CD4-positive, alpha-beta T cell (primary cell): ENCODE measurements at places on chromosomes 13 and 19.

DNA sequence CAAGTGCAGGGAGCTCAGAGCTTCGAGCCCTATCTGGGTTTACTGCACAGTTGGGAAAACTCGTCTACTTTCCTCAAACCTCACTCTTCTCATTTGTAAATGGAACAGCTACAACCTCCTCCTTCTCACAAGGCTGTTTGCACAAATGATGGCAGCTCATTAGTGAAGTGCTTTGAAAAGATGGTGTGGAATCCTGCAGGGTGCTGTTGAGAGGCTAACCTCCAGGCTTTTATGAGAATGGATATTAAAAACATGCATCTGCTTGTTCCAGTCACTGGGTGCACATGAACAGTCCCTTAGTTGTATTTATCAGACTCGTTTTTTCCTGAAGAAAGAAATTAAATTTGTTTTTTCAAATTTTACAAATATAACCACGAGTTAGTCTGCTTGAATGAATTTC is 36.6 kb downstream of the PCDH8 start:
- DNase-seq: no peak

DNA sequence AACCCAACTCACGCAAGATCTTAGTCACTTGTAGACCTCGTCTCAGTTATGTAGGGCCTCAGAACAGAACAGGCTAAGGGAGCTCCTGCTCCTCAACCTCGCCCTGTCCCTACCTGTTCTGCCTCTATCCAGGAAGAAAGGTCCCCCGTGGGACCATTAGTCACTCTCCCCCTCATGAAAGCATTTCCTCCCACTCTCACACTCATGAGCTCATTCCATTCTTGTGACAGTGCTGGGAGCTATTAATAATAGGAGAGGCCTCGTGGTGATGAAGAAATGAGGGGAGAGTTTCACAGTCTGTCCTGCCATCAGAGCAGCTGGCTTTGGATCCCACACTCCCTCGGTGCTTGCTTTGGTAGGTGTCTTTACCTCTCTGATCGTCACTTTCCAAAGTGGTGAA is 10.2 kb downstream of the PPP2R1A start:
- no peak for DNase-seq

DNA sequence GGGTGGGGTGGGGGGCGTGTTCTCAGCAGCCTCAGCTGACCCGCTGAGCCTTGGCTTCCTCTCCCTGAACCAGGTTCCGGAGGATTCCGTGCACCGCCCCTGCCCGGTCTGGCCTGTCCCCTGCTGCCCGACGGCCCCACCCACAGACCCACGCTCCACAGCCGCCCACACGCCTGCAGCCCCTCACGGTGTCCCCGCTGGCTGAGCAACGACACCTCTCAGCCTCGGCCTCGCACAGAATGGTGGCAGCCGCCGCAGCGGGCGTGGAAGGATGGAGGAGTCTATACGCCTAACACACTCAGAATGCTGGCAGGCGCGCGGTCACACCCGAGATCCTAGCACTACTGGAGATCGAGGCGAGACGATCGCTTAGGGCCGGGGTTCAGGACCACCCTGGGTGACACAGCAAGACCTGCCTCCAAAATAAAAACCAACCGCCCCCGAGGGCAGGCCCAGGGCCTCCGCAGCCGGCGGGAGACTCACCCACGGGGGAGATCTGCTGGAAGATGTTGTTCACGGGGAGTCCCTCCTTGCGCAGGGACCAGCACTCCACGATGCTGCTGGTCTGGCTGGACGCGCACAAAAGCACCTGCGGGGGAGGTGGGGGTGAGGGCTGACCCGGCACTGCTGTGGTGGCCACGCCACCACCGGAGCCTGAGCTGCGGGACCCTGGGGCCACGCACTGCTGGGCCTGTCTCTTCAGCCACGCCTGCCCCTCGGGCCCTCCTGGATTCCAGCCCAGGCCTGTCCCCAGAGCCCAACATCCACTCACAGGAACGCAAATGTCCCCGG is 8.4 kb downstream of the MED16 start:
- DNase-seq: no peak

GRCh38 chr19:53394522-53394973 is 401 bp upstream of the ZNF765 start:
- DNase-seq: no peak

- DNase-seq: no peak
These were observed 86.5 kb upstream of the FBXL3 start for GRCh38 chr13:77113496-77113895.

GRCh38 chr13:25300861-25301346 is 521 bp upstream of the NUP58 start:
- DNase-seq: peak; percentile 23

GRCh38 chr19:35484252-35485036 is 5.8 kb downstream of the KRTDAP start:
- no peak for DNase-seq

DNA sequence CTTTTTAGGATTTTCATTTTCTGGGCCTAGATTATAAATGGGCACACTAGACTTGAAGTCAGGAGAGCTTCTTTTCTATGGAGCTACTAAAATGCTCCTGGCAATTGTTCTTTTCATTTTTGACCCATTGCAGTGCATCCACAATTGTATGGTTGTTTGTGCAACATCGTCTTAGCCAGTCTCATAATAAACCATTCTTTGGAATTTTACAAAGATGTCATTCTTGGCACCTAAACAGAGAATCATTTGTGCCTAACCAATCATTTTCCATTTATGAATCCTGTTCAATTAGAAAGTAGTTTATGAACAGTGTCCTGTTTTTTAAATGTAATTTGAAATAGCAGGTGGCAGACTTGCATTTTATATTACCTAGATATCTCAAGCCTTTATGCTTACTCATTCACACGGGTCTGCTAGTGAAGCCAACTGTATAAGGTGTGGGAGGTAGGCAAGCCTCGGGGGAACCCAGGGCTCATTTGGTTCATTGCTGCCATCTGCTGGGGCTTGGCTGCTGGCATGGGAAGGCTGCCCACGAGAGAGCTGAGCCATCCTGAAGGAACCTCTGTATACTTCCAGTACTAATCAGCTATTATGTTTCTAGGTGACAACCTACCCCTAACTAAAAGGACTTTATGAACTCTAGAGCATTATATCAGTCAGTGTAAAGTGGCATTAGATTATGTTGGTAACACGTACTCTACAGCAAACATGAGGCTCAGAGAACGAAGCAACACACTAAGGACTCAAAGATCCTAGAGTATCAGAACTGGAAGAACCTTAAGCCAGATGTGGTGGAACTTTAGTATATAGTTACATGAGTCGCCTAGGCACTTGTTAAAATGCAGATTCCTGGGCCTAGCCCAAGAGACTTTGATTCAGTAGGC is 60.0 kb downstream of the TPT1 start:
- peak; percentile 48 for DNase-seq

GRCh38 chr19:31253526-31254179 is 95.6 kb downstream of the TSHZ3 start:
- DNase-seq: no peak

DNA sequence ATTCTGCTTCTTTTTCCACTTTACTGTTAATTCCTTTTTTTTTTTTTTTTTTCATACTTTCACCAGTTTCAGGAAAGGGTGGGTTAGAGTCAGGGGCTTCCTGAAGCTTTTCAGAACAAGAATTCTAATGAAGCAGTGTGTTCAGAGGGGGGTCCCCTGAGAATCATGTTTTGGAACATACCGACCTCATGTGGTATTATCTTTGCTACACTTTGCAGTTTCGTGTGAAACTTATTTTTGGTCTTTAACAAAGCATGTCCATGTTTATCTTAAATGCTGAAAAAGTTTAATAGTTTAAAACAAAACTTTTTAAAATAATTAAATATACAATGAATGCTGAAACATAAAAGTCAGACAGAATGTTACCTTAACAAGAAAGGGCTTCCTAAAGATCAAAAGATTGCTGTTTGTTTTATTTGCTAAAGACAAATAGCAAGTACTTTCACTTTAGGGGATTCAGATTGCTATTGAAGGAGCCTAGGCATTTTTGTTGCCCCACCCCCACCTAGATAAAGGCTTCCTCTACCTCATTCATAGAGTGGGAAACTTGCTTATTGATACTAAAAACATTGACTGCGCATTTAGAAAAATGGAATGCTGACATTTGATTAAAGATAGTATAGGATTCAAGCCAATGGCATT is 21.1 kb upstream of the POMP start:
- no peak for DNase-seq

GRCh38 chr13:26605845-26606244 is 48.4 kb downstream of the WASF3 start:
- DNase-seq: no peak

DNA sequence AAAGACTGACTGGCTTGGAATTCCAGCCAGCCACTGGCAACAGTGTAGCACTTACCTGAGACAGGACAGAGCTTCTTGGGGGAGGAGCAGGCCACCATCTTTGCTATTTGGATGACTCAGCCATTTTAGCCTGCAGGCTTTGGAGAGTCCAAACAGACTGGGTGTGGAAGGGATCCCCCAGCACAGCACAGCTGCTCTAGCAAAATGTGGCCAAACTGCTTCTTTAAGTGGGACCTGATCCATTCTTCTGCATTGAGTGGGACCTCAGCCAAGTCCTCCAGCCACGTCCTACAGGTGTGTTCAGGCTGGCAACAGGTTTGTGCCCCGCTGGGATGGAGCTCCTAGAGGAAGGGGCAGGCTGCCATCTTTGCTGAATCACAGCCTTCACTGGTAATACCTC is 80.0 kb downstream of the NDFIP2 start:
- no peak for DNase-seq

DNA sequence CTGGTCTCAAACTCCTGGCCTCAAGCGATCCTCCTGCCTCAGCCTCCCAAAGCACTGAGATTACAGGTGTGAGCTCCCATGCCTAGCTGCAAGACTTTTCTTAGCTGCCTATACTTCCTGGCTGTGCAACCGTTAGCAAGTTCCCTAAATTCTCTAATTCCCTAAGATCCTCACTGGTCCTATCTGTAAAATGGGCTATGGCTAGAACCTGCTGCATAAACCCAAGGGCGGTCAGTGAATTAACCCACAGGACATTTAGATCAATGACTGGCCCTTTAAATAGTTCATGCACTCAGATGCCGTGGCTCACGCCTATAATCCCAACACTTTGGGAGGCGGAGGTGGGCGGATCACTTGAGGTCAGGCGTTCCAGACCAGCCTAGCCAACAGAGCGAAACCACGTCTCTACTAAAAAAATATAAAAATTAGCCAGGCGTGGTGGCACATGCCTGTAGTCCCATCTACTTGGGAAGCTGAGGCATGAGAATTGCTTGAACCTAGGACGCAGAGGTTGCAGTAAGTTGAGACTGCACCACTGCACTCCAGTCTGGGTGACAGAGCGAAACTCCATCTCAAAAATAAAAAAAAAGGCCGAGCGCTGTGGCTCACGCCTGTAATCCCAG is 4.1 kb upstream of the C19orf53 start:
- DNase-seq: no peak

- no peak for DNase-seq
These were observed 14.2 kb upstream of the LILRB1 start for GRCh38 chr19:54616057-54616456.

DNA sequence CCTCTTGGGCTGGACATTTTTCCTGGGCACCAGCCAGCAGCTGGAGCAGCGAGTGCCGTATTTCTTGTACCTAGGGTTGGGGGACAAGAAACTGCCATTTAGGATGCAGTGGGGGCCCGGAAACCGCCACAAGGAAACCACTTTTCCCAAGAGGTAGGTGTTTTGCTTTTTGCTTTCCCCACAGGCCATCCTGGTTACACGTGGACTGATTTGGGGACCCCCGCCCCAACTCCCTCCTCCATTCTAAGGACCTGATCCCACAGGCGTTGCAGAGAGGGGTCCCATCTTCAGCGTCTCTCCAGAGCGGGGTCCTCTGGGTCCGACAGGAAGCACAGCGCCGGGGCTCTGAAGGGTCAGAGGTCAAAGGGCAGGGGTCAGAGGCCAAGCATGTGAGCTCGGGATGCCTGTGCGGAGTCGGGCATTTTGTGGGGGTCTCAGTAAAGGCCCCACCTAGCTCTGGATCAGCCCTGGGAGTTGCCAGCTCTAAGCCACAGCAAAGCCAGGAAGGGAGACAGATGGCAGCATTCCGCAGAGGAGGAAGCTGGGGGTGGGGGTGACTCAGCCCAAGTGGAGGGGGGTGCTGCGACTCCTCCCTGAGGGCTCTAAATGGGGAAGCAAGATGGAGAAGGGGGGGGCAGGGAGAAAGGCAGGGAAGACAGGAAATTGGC is 4.3 kb downstream of the ZGLP1 start:
- DNase-seq: no peak

- no peak for DNase-seq
These were observed 13.0 kb downstream of the LRFN3 start for GRCh38 chr19:35949131-35949530.

GRCh38 chr13:97114651-97115050 is 107.5 kb upstream of the MBNL2 start:
- no peak for DNase-seq

DNA sequence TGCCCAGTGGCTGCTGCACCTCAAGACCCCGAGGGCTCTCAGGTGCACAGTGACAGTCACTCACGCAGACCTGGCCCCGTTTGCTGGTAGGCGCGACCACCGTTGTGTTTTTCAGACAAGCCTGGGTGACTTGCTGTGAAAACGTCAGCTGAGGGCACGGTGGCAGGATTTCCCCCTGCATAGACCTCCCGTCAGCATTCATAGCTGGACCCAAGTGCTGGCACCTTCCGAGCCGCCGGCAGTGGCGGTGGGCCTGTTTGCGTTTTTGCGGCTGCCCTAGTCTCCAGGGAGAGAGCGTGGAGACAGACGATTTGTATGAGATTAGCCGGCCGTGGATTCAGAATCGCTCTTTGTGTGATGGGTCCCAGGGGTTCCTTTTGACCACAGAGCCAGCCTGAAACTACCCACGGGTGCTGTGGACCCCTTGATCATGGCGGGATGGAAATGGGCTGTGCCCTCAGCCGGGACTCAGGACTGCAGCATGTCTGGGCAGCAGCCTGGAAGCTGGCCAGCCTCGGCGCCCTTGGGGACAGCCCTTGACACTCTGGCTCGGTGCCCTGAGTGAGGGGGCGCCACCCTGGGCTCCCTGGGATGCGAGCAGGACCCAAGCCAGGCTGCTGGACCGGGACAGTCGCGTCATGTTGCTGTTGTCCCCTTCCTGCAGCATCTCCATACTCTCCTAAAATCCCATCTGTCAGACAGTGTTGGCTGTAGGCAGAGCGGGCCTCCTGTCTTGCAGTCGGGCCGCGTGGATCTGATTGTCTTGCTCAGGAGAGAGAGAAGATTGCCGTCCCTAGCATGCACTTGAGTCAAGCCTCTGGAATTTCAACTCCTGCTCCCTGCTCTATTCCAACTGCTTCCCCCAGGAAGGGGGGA is 8.6 kb downstream of the KDM4B start:
- DNase-seq: no peak

DNA sequence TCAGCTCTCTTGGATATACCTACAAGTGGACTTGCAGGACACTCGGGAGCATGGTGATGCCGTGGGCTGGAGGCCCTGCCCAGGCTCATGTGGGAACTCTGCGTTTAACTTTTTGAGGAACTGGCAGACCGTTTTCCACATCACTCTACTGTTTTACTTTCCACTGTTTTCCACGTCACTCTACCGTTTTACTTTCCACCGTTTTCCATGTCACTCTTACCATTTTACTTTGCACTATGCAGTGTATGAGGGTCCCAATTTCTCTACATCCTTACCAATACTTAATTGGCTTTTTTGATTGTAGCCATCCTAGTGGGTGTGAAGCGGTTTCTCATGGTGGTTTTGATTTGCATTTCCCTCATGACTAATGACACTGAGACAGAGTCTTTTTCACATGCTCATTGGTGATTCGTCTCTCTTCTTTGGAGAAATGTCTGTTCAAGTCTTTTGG is 40.5 kb downstream of the GATAD2A start:
- DNase-seq: peak; percentile 53
